Activated CD8-positive, alpha-beta T cell treated with anti-CD3 and anti-CD28 coated beads, Interleukin-2, amount 10 ng/mL, durations not matched to agents 7 days and 5 days (primary cell): ENCODE measurements at places on chromosomes 16 and 17.

DNA sequence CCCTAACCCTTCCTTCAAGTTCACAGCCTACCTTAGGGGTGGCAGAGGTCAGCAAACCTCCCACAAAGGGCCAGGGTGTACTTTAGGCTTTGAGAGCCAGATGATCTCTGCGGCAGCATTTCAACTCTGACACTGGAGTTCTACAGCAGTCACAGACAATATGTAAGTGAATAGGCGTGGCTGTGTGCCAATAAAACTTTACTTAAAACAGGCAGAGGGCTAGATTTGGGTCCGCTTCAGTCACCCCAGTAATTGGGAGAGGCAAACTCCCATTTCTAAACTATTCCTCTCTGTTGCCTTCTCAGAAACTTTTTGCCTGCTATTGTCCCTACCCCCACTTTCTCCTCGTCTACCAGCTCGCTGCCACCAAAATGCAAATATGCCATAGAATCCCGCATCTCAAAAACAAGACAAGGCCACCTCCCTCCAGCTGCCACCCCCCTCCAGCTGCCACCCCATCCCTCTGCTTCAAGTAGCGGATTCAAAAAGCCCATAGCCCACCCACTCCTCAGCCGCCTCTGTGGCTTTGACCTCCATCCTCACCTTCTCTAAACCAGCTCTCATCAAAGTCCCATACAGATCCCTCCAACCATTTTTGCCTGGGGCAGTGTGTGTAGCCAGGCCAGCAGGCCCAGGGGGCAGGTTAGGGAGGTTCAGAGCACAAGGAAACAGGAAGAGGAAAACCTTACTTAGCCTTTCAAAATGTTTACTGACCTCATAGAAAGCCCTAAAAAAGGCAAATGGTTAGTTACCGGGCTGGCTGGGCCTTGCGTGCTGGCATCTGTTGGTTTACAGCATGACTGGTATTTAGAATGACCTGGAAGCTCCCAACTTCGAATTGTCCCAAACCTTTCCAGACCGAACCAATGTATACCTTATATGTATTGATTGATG, 19.9 kb upstream of the DNAH17 start:
- no peak for DNase-seq

DNA sequence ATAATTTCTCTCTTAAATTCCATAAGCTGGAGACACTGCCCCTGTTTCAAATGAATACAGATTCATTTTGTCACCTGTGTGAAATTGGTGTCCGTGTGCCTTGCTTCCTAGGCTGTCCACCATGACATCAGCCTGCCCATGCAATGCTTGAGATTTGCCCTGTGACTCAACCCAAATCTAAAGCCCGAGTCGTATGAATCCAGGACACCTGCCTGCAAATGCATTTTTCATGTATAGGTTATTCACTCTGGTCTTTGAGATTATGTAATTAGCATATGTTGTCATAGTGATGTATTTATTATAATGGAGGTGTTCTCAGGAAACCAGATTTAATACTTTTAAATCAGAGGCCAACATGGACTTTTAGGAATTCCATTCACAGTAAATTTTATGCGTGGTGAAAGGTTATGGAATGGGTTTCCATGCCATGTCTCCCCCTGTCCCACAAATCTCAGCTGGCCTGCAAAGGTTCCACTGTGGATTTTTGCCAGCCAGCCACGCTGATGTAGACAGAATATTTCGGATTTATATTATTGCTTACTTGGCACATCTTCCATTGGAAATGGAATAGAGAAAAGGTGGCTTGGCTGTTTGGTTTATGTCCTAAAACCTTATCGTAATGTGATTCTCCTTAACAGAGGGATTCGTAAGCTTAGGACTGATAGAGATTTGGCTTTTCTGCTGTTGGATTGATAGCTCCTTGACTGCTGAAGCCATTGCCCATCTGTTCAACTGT, 551.1 kb downstream of the WWOX start:
- no peak for DNase-seq

DNA sequence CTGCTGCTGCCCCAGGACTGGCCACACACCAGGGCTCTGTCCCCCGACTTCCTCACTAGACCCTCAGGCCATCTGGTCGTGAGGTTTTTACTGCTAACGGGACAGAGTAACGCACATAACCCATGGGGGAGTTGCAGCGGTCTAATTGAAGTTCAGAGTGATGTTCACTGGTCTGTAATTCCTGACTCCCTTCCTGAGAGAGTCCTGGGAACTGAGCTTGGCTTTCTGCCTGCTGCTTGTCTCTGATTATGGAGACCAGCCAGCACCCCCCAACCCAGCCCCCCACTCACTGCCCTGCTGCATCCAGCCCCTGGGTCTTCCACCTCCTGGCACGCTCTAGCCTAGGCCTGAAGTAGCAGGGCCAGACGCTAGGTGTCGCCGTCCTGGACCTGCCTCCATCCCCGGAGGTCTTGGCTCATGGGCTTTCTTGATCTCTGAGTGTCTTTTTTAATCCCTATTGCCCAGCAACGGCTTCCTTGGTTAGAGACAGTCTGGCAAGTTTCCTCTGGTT, 192.9 kb downstream of the CCDC182 start:
- DNase-seq, result peak; percentile 51

DNA sequence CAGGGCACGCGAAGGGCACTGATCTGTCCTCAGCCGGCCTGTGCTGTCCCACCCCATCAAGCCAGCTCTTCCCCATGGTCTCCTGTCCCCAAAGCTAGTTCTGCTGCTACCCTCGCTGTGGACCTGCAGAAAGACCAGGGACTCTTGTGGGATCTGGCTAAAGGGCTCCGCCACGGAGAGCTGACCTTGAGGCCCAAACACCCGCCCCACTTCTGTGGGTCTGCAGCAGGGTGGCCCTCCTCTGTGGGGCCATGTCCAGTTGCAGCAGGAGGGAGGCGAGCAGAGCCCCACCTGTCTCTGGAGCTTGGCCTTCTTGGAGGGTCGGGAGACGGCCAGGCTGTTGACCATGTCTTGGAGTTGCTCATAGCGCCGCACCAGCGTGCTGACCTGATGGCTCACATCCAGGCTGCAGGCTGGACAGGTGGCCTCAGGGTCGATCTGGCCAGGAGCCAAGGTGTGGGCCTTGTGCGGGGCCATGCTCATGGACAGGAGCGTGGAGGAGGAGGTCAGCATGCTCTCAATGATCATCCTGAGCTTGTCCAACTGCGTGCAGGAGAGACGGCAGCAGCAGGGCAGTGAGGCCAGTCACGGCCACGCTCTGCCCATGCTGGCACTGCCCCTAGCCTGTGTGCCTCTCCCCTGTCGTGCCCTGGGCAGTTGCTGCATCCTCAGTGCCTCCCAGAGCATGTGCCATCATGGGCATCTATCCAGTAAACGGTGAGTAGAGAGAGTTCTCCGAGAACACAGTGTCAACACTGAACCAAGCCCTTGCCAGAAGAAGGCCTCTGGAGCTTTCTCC, 16.6 kb downstream of the UBALD2 start:
- DNase-seq, result no peak

DNA sequence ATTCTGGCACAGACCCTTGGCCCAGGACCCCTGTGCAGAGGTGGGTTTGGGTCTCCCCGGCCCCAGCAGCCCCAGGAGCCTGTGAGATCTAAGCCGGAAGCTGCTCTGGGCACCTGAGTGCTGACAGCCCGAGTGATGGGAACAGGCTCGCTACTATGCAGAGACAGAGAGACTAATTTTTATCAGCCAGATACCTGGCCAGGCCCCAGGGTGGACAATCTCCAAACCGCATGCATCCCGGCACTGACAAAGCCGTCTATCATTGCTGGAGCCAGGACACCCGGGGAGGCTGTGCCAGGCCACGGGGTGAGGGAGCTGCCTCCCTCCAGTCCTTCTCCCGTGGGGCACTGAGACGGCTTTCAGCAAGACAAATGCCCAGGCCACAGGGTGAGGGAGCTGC, 25.0 kb downstream of the CBFA2T3 start:
- no peak for DNase-seq

- DNase-seq, result no peak
Observed at GRCh38 chr17:64369007-64369893, 21.4 kb downstream of the PECAM1 start.

- no peak for DNase-seq
Observed at GRCh38 chr17:19336938-19337711, 25.4 kb downstream of the B9D1 start.

DNA sequence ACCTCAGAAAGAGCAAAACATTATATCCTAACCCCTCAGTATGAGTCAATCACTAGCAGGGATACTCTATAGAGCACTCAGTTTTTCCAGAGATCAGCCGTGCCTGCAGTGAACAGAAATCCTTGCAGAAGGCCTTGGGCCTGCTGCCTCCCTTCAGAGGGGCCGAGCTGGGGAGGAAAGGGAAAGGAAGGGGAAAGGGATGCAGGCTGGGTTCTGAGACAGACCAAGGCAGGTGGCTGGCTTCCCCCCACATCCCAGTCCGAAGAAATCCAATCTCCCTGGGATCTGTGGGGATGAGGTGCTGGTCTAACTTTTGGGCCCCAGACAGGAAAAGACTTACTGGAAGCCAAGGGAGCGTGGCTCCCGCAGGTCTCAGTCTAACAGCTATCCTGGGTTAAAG, 25.3 kb downstream of the SRL start:
- DNase-seq, result no peak

GRCh38 chr17:9498490-9498889, 77.1 kb downstream of the STX8 start:
- DNase-seq, result no peak

- peak; percentile 55 for DNase-seq
Observed at GRCh38 chr17:57861000-57861789, 11.4 kb upstream of the MRPS23 start.

GRCh38 chr16:71216714-71217113, 13.8 kb downstream of the HYDIN start:
- DNase-seq, result no peak

GRCh38 chr16:85563515-85564276, 49.4 kb upstream of the GSE1 start:
- DNase-seq, result no peak

GRCh38 chr17:3030096-3030495, 33.3 kb downstream of the OR1D5 start:
- DNase-seq, result no peak

DNA sequence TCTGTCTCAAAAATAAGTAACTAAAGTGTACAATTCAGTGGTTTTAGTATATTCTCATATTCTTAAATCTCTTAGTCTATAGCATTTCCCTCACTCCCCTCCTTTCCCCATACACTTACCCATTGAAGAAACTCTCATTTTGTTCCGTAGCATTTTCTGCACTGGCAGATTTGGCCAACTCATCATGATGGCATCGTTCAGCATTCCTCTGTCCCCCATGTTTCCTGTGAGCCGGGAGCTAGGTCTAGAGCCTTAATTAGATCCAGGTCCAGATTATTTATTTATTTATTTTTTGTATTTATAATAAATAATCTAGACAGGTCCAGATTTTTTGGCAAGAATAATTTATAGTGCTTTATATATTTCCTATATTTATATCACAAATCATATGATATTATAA, 31.0 kb downstream of the HEATR3 start:
- no peak for DNase-seq

- DNase-seq, result peak; percentile 56
Observed at GRCh38 chr17:79970576-79971068, 65.0 kb downstream of the TBC1D16 start.

- no peak for DNase-seq
Observed at GRCh38 chr16:69784586-69784985, 22.5 kb downstream of the WWP2 start.

DNA sequence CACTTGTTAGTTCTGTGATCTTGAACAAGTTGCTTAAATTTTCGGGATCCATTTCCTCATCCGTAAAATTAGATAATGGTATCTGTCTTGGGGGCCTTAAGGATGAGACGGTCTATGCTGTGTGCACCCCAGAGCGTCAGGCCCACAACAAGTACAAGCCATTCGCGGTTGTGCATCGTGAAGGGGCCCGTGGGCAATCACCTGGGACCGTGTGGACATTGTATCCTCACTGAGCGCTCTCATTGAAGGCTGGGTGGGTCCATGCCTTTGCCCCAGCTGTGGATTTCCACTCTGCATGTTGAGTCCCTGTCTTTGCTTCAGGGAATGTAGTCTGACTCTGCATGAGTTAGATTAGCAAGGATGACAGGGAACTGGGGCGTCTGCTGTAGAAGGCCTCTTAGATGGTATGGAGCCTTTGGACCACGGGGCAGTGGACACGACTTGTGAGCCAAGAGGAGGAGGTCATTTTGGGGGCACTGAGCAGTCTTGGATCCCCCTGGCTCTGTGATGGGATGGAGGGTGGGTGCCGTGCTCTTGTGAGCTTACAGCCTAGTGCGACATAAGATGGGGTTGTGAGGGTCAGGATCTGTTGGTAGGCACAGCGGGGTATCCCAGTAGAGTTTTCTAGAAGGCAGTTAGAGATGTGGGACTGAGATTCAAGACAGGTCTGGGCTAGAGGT, 89.5 kb downstream of the SNX29 start:
- no peak for DNase-seq

- DNase-seq, result no peak
Observed at GRCh38 chr17:3576970-3577369, 19.4 kb upstream of the TRPV3 start.

- no peak for DNase-seq
Observed at GRCh38 chr17:12686486-12686885, 20.8 kb downstream of the MYOCD start.

GRCh38 chr17:5399767-5400166, 19.7 kb downstream of the NUP88 start:
- no peak for DNase-seq

- DNase-seq, result no peak
Observed at GRCh38 chr16:70664325-70665112, 18.2 kb downstream of the IL34 start.

DNA sequence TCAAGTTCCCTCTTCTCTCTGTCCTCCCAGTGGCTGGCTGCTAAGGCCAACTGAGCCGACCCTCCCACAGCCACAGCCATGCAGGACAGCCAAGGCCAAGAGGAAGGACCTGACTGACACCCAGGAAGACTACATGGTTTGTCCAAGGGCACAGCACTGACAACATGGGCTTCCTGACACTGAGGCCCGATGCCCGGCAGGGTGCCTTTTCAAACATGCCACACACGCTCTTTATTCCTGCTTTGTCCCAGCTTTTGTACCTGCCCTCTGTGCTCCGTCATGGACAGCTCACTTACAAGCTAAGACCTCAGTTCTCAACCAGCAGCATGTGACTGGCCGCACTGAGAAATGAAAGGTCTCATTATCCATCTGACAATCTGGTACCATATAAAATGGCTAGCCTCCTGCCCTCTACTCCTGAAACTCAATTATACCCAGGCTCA, 45.8 kb downstream of the TEX2 start:
- no peak for DNase-seq
